ENCODE measurements at places on chromosomes 13 and 19.

- no peak for DNase-seq
These were observed 3.4 kb upstream of the USF2 start for GRCh38 chr19:35265126-35265899.

DNA sequence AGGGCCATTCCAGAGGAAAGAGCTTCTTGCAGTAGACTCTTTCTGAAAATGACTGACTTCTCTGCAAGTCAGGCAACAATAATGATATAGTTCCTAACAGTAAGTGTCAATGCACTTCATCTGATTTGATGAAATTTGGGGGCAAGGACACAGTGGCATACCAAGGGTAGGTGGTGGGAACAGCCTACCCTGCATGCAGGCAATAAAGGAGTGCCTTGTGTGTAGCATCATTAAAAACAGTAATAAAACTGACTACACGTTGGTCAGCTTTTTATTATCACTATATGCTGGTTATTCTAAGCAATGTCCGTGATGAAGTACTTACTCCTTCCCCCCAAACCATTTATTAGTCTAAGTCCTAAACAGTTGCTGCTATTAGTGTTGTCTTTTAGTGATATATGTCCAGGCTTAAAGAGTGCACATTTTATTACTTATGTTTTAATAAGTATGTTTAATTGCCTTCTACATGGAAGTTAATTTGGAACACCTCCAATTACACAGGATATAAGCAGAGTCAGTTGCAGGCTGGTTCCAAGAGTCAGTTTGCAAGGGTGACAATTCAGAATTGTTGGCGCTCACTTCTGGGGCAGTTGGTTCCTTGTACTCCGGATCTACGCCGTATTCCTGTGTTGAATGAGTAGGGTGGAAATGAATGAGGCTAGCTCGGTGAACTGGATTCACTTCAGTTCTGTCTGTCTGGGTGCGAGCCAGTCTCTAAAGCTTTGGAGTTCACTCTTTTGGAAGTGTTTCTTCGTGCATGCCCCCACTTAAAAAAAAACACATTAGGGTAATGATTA lies 84.0 kb downstream of the RGCC start:
- no peak for DNase-seq

DNA sequence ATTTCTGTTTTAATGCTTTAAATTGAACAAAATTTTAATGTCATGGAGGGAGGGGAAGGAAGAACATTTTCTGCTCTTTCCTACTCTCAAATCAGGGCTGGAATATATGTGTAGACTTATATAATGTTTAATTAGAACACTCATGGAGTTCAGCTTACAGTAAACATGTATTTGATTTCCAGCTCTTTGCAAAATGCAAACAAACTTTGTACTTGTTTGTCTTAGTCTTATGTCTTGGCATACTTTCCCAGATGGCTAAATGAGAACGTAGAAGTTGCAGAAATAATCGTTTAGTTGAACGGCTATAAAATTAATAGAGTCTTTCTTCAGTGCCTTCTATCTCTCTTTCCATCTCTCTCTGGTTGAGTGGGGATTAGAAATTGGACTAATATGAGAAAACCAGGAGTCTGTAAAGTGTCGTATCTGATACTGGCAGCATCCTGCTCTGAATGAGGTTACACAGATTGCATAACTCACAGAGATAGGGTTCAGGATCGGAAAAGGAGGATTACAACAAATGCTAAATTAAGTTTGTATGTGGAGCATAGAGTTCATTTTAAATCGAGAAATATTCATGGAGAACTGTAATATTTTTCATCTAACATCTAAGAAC lies 82.3 kb downstream of the FGF9 start:
- no peak for DNase-seq

GRCh38 chr13:37037241-37037640 lies 22.2 kb downstream of the SUPT20H start:
- no peak for DNase-seq

- DNase-seq = no peak
These were observed 419.8 kb downstream of the SLITRK6 start for GRCh38 chr13:85379433-85379832.

GRCh38 chr19:8336660-8337059 lies 6.4 kb downstream of the KANK3 start:
- no peak for DNase-seq

- no peak for DNase-seq
These were observed 48.3 kb upstream of the ATP11A start for GRCh38 chr13:112641456-112642089.

GRCh38 chr19:54448040-54448773 lies 792 bp upstream of the LENG8 start:
- DNase-seq = no peak

DNA sequence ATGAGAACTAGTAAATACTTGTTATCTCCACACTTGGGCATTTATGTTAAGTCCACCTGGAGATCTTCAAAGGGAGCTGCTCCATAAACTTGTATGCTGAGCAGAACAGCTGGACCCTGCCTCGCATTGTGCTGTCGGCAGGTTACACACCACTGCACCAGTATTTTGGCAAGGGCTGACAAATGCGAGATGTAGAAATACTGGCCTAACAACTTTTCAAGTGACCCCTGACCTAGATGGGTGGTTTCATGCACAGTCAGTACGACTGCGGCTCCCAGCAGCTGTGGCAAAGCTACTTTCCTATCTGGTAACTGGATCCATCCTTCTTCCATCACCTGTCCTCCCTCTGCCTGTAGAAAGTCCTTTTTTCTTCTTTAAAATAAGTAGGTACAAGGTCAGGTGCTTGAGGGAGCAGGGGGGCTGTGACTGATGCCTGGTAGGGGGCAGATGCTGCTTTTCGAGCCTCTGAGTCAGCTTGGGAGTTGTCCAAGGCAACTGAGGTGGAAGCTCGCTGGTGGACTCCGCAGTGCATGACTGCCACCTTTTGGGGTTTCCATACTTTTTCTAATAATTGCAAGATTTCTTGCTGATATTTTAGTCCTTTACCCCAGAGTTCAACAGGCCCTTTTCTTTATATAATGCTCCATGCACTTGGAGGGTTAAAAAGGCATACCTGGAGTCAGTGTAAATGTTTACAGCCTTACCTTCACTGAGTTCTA lies 86.8 kb downstream of the SLC25A15 start:
- DNase-seq = no peak

DNA sequence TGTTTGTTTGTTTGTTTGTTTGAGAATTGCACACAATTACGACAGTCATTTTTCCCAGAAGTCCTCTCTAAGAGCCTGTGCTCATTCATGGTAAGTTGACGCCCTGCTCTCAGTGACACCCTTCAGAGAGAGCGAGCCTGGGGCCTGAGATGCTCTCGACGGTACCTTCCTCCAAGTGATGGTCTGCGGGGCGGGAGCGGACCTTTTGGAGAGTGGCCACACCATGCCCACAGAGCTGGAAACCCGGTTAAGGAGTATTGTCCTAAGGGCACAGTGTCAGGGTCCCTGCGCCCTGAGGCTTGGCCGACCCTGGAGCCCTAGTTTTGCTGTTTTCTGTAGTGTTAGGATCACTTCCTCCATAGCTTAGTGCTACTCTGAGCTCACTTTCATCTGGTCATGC lies 3.6 kb downstream of the POP4 start:
- no peak for DNase-seq

DNA sequence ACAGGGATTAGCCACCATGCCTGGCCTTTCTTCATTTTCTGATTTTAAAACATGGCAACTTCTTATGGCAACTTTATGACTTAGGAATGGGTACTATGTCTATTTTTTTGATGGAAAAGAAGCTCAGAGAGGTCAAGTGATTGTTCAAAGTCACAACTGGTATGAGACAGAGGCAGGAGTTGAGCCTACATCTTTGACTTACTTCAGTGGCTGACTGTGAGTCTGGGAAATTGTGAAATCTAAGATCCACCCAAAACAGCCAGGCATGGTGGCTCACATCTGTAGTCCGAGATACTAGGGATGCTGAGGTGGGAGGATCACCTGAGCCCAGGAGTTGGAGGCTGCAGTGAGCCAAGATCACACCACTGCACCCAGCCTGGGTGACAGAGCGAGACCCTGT lies 2.4 kb upstream of the ACTL9 start:
- DNase-seq = no peak

GRCh38 chr19:15926484-15926883 lies 7.8 kb downstream of the CYP4F11 start:
- DNase-seq = no peak

- no peak for DNase-seq
These were observed 10.1 kb downstream of the URI1 start for GRCh38 chr19:29952177-29952576.

DNA sequence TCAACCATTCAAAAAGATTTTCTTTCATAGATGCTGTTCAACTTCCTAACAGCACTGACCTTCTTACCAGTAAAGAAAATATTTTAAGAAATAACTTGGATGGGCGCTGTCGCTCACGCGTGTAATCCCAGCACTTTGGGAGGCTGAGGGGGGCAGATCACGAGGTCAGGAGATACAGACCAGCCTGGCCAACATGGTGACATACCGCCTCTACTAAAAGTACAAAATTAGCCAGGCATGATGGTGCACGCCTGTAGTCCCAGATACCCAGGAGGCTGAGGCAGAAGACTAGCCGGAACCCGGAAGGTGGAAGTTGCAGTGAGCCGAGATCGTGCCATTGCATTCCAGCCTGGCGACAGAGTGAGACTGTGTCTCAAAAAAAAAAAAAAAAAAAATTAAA lies 865.7 kb upstream of the SLC10A2 start:
- no peak for DNase-seq

DNA sequence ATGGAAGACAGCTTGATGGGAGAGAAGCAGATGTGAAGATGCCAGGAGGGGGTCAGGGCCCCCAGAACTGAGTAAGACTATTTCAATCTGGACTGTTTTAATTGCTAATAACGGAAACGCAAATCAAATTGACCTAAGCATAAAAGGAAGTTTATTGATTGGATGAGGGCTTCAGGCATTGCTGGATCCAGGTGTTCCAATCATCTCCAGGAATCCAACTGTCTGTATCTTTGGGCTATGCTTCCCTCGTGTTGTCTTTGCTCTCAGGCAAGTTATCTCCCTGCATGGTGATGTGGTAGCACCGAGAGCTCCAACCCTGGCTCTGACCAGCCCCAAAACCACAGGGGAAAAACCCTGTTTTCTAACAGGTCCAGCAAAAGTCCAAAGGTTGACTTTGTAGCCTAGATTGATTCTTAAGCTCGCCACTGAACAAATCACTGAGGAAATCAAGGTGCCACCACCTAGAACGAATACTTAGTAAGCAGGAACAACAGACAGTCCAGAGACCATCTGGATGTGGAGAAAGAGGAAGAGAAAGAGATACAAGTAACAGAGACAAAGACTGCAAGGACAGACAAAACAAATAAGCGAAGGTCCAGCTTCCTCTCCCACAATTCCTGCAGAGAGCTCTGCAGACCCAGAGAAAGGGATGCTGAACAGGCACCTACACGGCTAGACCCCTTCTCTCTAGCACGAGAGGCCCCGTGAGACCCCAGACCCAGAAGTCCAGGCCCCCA lies 1.2 kb upstream of the C19orf81 start:
- no peak for DNase-seq

GRCh38 chr13:96744367-96745331 lies 249.6 kb downstream of the OXGR1 start:
- no peak for DNase-seq

- DNase-seq = no peak
These were observed at the start of gene KCNJ14 for GRCh38 chr19:48455171-48455907. KCNJ14 (plus strand) TSS chr19:48455574; CDS start chr19:48461725, 6,151 bp downstream.

DNA sequence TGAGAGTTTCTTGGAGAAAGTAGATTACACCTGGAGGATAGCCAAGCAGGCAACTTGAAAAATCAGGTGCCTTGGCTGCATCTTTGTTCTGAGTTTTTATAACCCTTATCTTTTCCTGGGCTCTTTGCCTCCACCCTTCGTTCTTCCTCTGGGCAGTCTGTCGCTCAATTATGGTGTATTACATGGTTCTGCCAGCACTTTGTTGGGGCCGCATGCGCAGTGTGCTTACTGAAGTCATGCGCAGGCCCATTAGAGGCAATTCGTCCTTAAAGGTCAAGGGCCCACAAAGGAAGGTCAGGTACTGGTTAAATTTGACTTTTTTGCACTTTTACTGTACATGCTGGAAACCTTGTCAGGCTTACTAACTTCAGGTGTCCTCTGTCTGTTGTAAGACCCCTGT lies 761.9 kb upstream of the SLITRK5 start:
- DNase-seq = no peak

DNA sequence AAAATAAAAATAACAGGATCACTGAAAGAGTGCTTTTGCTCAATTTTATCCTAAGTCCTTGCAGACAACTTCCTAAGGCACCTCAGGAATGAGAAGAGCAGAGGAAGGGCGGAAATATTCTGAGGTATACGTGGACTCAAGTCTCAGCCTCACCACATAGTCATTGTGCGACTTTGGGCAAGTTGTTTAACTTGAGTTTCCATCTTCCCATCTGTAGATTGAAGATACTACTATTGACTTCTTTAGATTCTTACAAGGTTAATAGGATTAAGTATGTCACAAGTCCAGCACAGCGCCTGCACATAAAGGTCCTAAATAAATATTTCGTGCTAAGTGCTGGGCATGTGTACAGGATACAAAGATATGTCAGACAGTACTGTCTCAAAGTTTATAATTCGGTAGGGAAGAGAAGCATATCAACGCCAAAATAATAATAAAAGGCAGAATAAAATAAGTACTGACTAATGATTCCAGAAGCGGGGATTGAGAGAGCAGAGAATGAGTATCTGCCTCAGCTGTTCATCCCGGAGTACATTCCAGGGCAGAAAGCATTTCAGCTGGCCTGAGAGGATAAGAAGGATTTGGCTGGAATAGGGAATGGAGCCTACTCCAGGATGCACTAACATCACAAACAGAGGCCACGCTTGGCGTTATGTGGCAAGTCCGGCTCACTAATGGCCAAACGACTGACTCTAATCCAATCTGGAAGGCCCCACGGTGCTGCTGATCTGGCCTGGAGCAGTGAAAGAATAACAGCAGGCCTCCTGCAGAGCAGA lies 139.7 kb downstream of the FLT1 start:
- DNase-seq = no peak

DNA sequence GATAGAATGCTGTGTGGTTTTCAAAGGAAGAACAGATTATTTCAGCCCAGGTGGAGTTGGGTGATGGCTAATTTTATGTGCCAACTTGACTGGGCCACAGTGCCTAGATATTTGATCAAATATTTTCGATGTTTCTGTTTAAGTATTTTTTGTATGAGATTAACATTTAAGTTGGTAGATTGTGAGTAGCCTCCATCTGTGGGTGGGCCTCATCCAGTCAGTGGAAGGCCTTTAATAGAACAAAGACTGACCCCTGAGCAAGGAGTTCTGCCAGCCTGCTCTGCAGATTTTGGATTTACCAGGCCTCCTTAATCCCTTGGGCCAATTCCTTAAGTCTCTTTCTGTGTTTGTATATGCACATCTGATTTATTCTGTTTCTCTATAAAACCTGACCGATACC lies 13.9 kb downstream of the LSM14A start:
- no peak for DNase-seq

DNA sequence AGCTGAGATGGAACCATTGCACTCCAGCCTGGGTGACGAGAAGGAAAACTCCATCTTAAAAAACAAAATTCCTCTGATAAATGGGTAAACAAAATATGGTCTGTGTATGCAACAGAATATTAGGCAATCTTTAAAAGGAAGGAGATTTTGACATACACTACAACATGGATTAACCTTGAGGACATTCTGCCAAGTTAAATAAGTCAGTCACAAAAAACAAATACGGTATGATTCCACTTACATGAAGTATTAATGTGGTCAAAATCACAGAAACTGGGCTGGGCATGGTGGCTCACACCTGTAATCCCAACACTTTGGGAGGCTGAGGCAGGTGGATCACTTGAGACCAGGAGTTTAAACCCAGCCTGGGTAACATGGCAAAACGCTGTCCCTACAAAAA lies 3.0 kb upstream of the ZNF444 start:
- DNase-seq = no peak

All from central memory CD4-positive, alpha-beta T cell (primary cell).